ENCODE measurements at places on chromosomes 3 and 15.

- DNase-seq = no peak
These were observed 18.5 kb downstream of the GRAMD2A start for GRCh38 chr15:72178976-72179585.

DNA sequence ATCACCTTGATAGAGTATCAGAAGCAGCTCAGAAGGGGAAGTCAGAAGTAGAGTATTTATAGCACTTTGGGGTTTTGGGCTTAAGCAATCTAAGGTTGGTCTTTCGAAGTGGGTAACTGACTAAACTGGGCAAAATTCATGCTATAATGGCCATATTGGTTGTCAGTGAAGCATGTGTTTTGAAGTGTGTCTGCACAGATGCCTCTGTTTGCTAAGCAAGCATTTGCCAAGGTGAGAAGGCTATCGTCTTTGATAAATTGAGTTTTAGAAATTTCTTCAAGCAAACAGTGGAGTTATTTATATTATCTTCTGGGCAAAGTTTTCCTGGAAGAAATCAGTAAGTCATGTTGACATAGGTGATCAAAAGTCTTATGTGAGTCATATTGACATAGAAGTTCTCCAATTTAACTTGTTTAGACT lies 412.8 kb upstream of the TGFBR2 start:
- no peak for DNase-seq

DNA sequence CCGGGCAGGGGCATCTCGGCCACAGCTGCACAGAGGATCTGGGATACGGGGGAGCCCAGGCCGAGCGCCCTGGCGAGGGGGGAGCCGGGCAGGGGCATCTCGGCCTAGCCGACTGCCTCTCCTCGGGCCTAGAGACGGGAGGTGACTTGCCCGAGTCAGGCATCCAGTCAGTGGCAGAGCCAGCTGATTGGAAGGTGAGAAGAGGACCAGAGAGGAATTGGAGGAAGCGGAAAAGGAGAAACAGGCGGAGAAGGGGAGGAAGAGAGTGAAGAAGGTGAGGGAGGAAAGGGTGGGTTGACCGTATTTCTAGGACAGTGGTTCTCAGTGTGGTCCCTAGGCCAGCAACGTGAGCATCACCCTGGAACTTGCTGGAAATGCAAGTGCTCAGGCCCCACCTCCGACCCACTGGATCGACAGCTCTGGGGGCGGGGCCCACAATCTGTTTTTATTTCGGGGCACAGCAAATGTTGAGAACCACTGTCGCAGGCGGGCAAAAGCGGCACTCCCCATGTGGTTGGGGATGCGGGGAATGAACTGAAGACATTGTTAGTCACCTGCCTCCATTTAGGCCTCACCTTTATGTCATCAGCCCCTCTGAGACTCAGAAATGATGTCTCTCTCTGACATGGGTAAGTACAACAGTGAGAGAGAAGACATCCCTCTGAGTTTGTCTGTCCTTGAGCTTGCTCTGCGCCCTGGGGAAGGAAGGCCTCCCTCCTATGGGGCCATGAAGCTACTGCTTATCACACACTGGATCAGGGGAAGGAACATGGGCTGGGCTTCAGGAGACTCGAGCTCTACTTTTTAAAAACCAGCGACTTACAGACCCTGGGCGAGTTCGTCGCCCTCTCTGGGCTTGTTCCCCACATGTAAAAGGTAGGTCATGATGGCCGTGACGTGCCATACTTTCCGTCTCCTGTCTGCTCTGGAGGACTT lies 1.0 kb upstream of the MELTF start:
- no peak for DNase-seq

DNA sequence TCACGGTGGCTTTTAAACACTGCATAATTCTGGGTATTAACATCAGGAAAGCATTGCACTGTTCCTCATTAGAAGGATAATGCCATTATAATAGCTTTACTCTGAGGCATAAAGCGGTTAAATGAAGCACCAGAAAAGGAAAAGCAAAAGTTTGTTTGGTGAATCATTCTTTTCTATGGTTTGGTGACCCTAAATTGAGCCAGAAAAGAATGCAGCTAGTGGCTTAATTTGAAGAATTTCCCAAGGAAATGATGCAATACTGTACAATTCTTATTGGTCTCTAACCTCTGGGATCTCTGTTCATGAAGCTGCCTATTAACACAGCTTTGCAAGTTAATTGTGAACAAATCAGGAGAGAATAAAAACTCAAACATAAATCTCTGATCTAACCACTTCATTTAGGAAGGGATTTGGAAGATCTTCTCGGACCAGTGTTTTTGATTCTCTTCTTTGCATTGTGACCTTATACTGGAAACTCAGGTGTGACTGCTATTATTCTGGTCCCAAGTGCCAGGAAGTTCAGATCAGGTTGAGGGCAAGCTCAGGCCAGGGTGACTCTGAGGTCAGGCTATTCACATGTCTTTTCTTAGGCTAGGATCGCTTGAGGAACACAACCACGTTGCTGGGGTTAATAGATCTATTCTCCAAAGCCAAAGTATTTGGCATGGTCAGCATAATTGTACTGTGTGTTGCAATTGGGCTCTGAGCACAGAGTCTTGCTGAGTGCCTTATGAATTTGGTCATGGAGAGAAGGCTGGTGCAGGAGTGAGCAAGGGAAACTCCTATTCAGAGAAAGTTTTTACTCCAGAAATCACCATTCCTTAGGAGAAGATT lies 11.3 kb upstream of the DLG1 start:
- no peak for DNase-seq

DNA sequence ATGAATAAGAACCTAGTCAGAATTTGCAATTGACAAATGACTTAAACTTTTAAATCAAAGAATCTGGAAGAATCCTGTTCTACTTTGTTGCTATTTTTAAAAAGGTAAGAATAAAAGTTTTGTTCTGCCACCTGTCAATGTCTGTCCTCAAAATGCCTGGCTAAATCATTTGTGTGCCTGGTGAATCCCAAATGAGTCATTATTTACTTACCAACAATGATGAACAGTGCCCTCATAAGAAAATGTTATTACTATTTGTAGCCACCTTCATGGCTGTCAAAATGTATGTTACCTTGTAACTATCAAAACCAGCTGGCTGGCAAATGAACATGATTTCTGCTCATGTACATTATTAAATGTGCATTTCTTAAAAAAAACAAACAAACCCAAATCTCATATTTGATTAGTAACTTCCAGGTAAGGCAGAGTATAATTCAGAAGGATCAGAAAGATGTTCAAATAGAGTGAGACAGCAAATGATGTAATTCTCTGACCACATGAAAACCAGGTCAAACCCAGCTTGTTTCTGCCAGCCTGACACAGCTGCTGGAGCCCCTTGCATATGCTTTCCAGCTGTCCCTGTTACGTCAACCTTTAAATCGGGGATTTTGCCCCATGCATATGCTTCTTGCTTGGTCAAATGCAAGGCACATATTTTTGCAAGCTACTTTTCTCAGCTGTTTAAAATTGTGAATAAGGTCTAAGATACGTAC lies 137.9 kb downstream of the SSR3 start:
- DNase-seq = no peak

DNA sequence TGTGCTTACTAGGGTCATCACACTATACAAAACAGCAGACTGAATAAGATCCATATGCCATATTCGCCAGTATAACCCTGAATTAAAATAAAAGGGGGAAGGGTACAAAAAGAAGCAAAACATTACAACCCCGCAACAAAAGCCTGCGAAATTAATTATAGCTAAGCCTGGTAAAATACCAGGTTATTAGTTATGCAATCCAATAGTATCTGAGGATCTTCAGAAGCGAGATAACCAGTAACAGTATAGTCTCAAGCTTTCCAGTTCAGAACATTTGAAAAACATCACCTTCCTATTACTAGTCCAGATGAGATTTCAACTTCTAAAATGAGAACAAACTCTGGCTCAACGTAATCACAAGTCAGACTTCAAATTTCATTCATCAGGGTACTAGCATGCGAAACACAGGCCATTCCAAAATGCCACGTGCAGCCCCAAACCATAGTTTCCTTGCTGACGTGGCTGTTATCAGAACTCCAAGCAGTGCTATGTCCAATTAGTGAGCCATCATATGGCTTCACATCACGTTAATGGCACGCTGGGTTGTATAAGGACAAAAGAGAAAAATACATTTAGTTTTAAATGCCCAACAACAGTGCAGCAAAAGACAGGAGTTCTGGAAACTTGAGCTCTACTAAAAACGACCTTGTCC lies 1.1 kb downstream of the SSR3 start:
- DNase-seq = no peak

DNA sequence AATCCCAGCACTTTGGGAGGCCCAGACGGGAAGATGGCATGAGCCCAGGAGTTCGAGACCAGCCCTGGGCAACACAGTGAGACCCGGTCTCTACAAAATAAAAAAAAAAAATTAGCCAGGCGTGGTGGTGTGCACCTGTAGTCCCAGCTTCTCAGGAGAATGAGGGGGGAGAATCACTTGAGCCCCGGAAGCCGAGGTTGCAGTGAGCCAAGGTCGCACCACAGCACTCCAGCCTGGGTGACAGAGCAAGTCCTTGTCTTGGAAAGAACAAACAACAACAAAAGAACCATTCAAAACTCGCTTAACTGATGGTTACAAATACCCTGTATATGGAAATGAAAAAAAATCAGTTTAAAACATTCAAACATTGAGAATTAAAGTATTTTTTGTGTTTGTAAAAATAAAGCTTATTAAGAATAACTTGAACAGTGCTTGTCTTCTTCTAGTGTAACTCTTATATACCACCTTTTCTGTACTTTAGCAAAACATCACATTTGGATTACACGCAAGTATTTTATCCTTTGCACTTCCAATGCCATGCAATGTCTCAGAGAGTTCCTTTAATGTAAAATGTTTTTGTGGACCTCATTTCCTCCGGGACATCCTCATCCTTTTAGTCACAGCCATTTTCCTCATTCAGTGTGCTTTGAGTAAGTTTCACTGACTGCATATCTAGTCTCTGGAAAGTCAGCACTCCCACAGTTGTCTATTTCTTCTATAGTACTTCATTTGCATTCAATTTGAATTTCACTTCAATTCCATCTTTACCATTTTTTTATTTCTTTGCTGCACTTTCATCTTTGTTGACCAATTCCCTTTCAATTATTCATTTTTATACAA lies 113.0 kb upstream of the GOLGA8J start:
- DNase-seq = no peak

- DNase-seq = no peak
These were observed 23.8 kb downstream of the CORO2B start for GRCh38 chr15:68602459-68603215.

DNA sequence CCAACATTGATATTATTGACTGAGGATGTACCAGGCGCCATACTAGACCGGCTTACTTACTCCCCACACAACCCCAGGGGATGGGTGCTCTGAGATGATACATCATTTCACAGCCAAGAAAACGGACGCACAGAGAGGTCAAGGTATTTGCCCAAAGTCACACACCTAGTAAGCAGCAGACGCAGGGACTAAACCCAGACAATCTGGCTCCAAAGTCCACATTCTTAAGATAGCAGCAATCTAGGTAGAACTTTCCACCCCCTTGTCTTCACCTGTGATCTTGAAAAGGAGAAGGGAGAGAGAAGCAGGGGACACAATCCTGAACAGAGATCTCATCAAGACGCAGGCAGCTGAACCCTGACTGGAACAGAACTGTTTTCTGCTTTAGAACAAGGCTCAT lies 200.6 kb downstream of the XXYLT1 start:
- DNase-seq = no peak

DNA sequence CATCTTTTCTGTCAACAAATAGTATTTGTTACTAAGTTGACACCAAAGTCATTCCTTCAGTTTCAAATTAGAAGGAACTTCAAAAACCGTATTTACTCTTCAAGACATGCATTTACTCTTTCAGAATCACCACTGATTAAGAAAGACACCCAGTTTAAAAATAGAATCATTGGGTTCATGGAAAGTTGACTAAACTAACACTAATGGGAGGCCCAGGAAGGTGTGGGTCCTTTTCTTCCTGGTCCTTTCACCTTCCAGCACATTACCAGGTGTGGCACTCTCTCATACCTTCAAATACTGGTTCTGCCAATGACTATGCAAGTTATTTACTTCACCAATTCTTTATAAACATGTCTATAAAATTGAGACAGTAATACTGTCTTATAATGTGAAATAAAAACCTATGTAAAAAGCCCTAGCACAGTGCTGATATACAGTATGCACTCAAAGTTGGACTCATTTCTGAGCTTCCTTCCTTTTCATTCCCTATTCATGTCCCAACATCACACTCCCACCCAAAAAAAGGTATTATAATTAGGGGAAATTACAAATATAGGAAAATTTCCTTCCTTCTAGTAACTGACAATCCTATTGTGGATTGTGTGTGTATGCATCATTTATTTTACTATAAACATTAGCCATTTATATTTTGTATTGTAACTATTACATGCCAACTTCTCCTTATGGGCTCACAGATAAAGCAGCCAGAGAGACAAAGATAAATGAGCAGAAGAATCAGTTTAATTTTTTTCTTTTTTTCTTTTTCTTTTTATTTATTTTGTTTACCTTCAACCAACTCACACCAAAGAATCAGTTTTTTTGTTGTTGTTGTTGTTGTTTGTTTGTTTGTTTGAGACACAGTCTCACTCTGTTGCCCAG lies 48.9 kb downstream of the LRRFIP2 start:
- no peak for DNase-seq

DNA sequence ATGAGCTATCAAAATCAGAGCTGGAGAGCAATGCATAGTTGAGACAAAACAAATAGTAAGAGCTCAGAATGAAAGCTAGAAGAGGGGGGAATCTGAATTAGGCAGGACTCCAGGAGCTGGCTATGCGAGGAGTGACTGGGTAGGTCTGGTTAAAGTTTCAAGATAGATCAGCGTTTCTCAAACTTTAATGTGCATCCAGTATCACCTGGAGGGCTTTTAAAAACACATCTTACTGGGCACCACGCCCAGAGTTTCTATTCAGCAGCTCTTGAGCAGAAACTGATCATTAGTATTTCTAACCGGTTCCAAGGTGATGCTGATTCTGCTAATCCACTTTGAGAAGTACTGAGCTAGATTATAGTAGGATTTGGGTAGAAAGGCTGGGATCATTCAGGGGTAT lies 96.2 kb upstream of the ACP3 start:
- DNase-seq = no peak

DNA sequence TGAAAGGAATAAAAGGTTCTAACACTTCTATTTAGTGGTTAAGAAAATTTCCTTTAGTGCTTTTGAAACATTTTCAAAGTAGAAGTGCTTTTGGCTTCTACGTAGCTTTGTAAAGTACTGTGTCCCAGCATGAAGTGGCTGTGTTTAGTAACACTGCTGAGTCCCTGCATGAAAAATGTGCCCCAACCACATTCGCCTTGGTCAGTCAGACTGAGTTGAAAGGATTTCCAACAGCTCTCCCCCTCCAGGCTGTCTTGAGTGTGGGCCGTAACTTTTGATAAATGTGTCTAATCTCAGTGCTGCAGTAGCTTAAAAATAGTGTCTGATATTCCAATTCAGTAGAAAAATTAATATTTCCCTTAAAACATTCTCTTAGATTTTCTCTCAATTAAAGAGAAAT lies 115.0 kb downstream of the NR1D2 start:
- DNase-seq = no peak

DNA sequence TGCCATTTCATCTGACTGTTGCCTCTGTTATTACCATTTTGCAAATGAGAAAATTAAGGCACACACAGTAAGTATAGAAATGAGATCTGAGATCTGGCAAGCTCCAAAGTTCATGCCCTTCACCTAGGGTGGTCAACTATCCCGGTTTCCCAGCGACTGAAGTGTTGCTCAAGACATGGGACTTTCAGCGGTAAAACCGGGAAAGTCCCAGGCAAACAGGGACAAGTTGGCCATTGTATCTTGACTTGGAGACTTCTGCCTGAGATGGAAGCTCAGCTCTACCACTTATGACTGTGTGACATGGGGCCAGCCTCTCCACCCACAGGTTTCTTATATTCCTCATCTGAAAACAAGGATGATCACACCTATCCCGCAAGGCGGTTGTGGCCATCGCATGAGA lies 55.6 kb upstream of the TPM1 start:
- DNase-seq = no peak

All from nucleus accumbens (tissue), 56 donors.